LHCN-M2 (cell line): ENCODE measurements at places on chromosomes 7 and 10. TPM values are rescaled to one million over a fixed set of nuclear protein-coding genes. Genes with fewer than 3 reads are reported as not detected.
A peak's percentile ranks its signal among the peaks of the same experiment; 100 is the strongest.

GRCh38 chr7:85612514-85612913, 425.7 kb upstream of the SEMA3D start:
- no peak for DNase-seq

- DNase-seq: no peak
Observed at GRCh38 chr10:18313140-18313530, 172.9 kb downstream of the CACNB2 start.

GRCh38 chr7:2101630-2102374, 130.9 kb downstream of the MAD1L1 start:
- no peak for DNase-seq

DNA sequence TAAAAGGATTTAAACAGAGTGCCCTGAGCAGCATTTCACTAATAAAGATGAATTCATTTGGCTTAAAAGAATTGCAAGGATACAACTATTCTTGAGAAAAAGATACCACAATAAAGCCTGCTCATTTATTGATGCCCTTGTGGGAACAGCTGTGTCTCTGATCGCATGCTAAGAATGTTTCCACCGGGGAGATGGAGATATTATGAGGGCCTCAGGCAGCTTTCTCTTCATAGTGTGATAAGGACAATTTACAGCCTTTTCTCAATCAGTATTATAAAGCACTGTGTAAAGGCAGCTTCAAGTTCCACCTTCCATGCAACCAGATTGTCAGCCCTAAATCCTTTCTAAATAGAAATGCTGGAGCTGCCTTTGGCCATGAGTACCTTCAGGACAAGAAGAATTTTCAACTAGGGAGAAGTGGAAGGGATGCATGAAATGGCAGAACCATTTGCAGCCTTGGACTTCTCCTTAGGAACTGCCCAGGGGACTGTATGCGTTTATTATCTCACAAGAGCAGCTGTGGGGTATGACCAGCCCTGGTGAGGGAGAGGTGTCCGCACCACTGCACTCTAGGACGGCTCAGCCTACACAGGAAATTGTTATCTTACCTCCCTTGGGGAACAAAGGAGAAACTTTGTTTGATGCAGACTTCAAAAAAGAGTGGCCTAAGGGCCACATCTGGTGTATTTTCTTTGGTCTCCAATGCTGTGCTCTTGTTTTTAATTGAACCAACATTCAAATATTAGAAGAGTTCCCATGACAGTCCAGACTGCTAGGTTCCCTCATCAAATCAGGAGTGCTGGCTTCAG, 116.9 kb upstream of the PCGF5 start:
- no peak for DNase-seq

Gene UPK3B
- 0.46 TPM in 1 of 2 replicates, not detected in the other for total RNA-seq

Gene PRSS2
- total RNA-seq: not detected in 2 replicates

- DNase-seq: no peak
Observed at GRCh38 chr7:5210751-5211338, 20.8 kb downstream of the WIPI2 start.

Gene ANKRD7
- 1.5 and 3.6 TPM in 2 replicates for total RNA-seq

Gene SEMA3D
- under 0.01 TPM in 1 of 2 replicates, not detected in the other for total RNA-seq

Gene ZNF786
- 6.3 TPM in 2 replicates for total RNA-seq

GRCh38 chr10:132117146-132117545, 51.4 kb downstream of the JAKMIP3 start:
- DNase-seq: no peak

DNA sequence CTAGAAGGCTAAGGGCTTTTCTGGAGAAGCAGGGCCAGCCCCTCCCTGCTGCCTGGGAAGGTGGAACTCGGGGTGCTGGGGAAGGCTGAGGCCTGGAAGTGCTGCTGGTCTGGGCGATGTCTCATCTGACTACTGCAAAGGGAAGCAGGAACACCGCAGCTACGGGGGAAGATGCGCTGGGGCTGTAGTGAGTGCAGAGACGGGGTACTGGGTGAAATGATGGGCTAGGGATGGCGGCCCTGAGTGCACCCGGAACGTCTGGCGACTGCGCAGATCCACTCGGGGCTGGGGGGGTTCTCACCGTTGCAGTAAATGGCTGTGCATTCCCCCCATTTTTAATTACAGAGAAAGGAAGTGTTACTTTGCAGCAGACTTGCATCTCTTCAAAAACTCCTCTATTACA, 195.4 kb upstream of the ADARB2 start:
- no peak for DNase-seq

DNA sequence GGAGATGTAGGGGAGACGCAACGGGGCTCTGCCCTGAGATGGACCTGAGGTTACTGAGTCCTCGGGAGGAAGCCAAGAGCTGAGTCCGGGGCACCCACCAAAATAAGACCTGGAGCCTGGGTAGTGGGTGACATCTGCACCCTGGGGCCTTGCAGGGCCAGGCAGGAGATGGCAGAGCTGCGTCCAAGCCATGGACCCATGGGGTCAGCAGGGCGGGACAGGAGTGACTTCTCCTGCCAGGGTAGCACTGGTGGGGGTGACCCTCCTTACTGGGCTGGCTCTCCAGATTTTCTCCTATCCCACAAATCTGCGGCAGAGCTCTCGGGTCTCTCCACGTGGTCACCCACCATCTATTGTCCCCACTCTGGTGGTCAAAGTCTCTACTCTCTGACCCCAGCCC, 2.1 kb downstream of the GHRHR start:
- DNase-seq: no peak

Gene HOXA11
- total RNA-seq: 3.9 and 4.0 TPM in 2 replicates

Gene RSPH10B
- total RNA-seq: 0.06 and 0.11 TPM in 2 replicates

Gene OPN1SW
- total RNA-seq: 1.7 and 2.1 TPM in 2 replicates

DNA sequence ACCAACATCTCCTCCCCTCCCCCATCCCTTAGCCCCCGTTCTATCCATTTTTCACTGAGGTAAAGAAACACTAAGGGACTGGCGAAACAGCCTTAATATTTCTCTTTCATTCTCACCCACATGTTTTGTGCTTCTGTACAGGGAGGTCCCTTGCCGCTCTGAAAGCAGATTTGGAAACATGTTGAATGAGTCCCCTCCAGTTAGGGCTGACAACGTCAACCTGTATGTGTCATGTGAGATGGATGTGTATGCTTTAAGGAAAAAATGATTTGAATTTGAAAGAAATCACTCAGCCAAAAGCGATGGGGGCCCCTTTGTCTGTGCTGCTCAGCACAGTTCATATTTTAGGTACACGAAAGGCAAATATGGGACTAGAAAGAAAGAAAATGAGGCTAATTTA, 314.3 kb upstream of the LRGUK start:
- no peak for DNase-seq

GRCh38 chr10:96673318-96674099, 46.8 kb downstream of the PIK3AP1 start:
- peak; percentile 36 for DNase-seq

Gene FAM237B
- not detected in 2 replicates for total RNA-seq

Gene EN2
- 0.19 and 0.69 TPM in 2 replicates for total RNA-seq

GRCh38 chr7:45065031-45065995, 23.5 kb downstream of the NACAD start:
- DNase-seq: no peak

Gene ARHGAP22
- 255 and 312 TPM in 2 replicates for total RNA-seq

GRCh38 chr10:23319835-23320234, 24.8 kb downstream of the C10orf67 start:
- no peak for DNase-seq

DNA sequence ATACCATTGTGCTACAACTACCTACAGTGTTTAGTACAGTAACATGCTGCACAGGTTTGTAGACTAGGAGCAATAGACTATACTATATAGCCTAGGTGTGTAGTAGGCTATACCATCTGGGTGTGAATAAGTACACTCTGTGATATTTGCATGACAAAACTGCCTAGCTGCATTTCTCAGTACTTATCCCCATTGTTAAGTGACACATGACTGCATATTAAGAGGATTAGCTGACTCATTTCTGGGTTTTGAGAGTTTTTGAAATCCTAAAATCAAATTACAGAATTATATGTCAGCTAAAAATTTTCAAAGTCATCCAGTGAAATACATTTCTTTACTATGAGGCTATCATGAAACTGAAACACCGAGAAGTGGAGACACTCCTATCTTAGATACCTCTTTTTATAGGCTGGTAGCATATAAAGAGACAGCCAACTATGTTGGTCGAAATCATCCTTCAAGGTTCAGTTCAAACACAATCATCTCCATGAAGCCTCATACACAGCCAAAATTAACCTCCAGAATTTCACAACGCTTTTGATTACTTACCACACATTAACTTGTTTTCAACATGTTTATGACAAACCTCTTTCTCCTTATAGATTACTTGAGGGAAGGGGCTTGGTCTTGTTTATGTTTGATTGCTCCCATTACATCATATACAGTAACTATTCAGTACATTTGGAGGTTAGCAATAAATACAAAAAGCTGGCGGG, 89.8 kb upstream of the ANK3 start:
- DNase-seq: peak; percentile 58

- DNase-seq: no peak
Observed at GRCh38 chr7:48847917-48848316, 76.4 kb upstream of the CDC14C start.

DNA sequence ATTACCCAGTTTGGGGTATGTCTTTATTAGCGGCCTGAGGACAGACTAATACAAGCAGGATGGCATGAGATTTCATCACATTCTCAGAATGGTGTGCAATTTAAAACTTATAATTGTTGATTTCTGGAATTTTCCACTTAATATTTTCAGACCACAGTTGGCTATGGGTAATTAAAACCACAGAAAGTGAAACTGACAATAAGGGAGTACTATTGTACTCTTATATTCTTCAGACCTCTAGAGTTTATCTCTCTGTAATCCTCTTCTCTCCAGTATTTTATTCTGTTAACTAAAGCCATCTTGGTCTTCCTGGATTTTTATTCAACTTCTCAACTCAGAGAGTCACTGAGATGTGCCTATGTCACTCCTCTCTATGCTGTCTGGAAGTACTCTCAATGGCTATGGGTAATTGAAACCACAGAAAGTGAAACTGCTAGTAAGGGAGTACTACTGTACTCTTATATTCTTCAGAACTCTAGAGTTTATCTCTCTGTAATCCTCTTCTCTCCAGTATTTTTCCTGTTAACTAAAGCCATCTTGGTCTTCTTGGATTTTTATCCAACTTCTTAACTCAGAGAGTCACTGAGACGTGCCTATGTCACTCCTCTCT, 118.3 kb downstream of the PPP1R17 start:
- no peak for DNase-seq

Gene CACNB2
- not detected in 2 replicates for total RNA-seq

DNA sequence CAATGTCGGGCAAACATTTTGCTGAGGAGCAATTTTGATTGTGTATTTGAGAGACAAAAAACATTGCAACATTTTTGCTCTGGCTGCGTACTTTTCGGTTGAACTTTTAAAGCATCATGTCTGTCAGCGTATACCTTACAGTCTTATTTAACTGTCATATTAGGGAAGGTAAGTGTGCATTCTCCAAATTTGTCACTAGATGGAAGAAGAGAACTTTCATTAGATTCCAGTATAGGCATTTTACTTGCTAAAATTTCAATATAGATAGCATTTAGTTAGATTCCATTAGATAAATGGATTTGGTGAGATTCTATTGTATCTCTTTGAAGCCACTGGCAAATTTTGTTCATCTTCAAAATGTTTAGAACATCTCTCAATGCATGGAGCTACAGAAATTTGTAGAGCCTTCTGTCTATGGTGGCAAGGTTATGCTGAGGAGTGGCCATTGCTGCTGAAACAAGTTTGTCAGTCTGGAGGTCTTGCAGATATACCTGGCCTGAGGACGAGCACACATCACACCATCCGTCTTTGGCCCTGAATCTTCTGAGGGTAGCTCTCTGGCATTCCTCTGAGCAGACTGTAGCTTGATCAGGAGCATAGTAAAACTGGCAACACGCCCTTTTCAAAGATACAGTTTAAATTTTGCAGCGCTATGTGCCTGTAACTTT, 437.5 kb upstream of the MBL2 start:
- peak; percentile 0 for DNase-seq

Gene FXYD4
- total RNA-seq: not detected in 2 replicates

Gene FAM13C
- total RNA-seq: 19.0 and 20.4 TPM in 2 replicates

GRCh38 chr7:22400936-22401553, 44.1 kb upstream of the RAPGEF5 start:
- DNase-seq: no peak

- DNase-seq: no peak
Observed at GRCh38 chr7:130223646-130224045, 16.0 kb downstream of the SSMEM1 start.

- peak; percentile 56 for DNase-seq
Observed at GRCh38 chr7:82729172-82730030, 285.8 kb upstream of the CACNA2D1 start.

- DNase-seq: no peak
Observed at GRCh38 chr7:144670218-144670617, 165.6 kb downstream of the TPK1 start.

Gene TRIM73
- total RNA-seq: 0.29 and 0.83 TPM in 2 replicates

DNA sequence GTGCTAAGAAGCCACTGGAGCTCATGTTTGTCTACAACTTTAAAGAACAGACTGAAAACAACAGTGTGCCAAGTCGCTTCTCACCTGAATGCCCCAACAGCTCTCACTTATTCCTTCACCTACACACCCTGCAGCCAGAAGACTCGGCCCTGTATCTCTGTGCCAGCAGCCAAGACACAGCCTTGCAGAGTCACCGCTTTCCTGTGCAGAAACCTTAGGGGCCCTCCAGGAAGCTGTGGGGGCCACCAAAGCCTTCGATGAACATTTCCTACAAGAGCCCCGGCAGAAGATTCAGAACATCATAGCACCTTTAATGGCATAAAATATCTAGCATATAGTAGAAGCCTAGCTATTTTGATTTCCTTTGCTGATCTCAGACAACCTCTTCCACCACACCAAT, 88.0 kb upstream of the PRSS58 start:
- DNase-seq: no peak

- DNase-seq: no peak
Observed at GRCh38 chr10:98270073-98270740, 2.2 kb upstream of the LOXL4 start.

Gene GALNT17
- total RNA-seq: 0.06 TPM in 1 of 2 replicates, not detected in the other

- DNase-seq: peak; percentile 69
Observed at GRCh38 chr10:65570143-65571010, 1355.5 kb upstream of the LRRTM3 start.

DNA sequence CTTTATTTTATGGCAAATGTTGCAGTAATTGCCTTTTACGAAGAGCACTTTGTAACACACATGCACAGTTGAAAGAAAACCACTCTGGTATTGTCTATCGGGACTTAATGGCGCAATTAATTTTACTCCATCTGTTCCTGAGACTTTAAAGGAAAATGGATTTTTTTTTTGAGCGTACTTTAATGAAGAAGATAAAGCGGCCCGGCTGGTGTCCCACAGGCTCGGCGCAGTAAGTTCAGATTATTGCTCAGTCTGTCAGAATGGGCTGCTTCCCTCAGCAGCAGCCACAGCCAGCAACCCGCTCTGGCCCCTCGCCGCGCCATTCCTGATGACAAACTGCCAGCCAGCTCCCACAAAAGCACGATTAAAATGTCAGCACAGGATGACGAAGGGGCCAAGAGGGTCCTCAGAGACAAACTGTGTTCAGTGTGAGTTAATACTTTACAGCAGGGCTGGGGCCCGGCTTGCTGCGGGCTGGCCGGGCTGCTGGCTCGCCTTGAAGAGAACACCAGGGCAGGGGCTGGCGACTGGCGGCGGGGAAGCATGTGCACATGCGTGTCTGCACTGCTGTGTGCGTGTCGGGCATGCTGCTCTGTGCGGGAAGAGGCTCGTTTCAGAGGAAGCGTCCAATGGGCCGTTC, 501.0 kb upstream of the GALNT17 start:
- no peak for DNase-seq
